Activated gamma-delta T cell (primary cell): ENCODE measurements at places on chromosomes 11 and 22.
A peak's percentile ranks its signal among the peaks of the same experiment; 100 is the strongest.

DNA sequence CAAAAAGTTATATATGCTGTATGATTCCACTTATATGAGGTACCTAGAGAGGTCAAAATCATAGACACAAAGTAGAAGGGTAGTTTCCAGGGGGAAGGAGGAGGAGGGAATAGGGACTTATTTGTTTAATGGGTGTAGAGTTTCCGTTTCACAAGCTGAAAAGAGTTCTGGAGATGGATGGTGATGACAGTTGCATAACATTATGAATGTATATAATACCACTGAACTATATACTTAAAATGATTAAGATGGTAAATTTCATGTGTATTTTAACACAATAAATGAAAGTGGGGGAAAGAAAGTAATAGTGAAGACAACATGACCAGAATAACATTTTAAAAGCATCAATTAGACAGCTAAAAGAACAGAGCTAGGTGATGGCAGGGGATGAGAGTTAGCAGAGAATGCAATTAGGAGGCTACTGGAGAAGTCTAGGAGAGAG lies 51.2 kb downstream of the MRTFA start:
- no peak for DNase-seq

GRCh38 chr11:102763440-102763839 lies 17.0 kb downstream of the MMP10 start:
- no peak for DNase-seq

- DNase-seq: no peak
Observed at GRCh38 chr22:20526628-20527355, 19.4 kb downstream of the MED15 start.

GRCh38 chr11:44140372-44140771 lies 44.9 kb downstream of the EXT2 start:
- no peak for DNase-seq

DNA sequence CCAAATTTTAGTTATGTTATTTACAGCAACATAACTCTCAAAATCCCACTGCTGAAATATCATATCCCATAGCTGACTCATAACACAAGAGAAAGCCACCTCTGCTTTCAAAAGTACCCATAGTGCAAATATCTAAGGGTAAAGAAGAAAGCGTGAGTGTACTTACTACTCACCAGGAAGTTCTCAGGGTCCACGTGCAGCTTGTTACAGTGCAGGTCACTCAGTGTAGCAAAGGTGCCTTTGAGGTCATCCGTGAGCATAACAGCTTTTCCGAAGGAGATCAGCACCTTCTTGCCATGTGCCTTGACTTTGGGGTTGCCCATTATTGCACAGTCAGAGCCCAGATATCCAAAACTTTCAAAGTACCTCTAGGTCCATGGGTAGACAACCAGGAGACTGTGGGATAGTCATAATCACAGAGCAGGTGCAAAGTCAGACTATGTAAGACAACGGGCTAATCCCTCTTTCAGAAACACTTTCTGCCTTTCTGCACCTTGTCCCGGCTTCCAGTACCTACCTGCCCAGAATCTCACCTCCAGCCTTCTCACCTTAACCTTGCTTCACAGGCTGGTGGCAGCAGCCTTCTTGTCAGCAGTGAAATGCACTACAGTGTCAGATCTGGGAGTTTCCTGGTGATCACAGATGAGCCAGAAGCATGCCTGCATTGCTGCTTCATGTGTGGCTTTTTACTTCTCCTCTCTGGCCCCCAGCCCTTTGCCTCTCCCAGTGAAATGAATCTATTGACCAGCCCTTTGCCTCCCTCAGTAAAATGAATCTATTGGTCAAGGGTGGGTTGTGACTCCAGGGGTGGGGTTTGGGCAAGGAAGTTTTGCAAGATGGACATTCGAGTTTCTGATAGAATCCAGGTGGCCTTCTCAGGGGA lies 6.5 kb downstream of the HBG1 start:
- DNase-seq: no peak

DNA sequence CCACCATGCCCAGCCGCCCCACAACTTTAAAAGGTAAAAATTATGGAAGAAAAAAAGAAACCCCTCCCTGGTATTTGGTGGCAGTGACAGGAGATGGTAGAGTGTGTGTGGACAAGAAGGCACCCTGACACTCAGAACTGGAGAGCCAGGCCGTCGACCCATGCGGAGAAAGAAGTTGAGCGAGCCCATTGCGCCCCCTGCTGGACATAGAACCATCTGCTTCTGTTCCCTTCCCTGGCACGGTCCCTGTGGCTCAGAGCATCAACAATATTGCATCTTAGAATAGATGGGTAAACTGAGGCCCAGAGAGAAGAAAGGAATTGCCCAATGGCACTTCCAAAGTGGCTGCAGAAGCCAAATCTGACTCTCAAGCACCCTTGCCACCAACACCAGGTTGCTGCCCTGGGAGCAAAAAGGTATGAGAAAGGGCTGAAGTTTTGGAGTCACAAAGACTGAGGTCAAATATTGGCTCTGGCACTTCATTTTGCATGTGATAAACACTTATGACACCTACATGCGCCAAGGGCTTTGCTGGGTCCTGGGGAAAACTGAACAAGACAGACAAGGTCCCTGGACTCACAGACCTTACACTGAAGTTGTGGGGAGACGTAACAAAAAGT lies 8.6 kb downstream of the MRPL11 start:
- no peak for DNase-seq

DNA sequence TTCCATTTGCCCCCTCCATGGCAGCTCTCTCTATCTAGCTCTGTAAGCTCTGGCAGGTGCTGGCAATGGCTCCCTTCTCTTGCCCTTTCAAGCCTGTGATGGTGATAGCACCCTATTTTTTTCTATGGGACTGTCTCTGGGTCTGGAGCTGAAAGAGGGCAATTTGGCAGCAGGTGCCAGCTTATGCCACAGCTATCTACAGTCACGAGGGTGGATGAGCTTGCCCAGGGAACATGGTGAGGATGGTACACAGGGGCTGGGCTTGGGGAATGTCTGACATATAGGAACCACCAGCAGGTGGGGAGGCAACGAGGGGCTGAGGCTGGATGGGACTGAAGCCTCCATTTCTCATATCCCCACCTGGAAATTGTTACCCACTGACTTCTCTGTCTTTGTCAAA lies 175.4 kb upstream of the SYT13 start:
- no peak for DNase-seq

DNA sequence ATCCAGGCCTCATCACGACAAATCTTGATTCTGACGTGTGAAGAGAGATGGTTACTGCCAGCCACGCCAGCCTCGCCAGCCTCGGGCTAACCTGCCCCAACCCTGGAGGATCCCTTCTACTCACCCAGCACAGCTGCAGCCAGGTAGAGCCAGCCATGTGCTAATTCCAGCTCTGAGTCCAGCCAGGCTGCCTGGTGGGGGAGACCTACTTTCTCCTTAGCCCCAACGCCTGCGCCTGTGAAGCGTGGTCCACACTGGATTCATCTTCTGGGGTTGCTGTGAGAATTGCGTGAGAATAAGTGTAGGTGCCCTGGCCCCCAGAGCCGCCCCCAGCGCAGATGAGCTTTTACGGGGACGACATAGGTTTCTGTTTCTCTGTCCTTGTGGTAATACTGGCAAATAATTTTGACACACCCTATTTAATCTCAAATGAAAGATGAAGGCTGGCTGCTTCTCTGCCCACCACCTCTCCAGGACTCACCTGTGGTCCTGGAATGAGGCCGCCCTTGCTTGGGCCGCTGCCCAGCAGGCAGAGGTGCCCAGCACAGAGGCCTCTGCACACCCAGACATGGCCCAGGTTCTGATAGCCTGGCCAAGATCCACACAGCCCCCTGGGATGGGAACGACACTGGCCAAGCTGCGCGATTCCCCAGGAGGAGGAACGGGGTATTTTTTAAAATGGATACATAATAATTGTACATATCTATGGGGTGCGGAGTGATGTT lies 528.4 kb downstream of the TBC1D22A start:
- no peak for DNase-seq

- no peak for DNase-seq
Observed at GRCh38 chr11:6812390-6813005, 13.0 kb upstream of the OR6A2 start.

DNA sequence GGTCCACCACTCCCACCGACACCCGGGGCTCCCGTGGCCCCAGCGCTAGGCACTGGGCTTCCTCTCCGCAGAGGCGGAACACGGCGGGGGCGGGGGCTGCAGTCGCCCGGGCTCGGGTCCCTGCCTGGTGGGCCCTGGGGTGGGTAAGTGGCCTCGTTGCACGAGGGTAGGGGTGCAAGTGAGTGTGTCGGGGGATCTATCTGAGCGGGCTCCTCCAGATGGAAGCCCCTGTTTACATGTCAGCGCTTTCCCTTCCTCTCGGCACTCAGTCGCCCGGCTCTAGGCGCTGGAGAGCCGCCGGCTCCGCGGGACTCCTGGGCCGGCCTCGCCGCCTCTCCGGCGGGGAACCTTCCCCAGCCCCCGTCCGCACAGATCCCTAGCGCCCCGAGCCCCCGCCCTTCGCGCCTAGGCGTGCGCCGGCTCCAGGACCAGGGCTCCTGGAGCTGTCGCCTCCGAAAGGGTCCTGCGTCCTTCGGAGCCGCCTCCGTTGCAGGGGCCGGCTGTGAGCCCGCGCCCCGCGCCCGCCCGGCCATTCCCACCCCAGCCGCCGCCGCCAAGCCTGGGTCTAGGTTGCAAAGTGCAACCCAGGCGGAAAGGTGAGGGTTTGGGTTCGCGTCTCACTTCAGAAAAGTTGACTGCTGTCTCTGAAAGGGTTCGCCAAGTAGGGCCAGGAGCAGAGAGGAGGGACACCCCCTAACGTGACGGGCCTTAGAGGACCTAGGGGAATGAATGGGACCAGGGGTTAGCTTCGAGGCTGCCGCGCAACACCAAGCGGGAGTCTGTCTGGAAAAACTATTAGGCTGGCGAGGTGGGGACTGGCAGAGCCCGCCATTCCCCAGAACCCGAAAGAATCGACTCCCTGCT lies 978 bp downstream of the FLI1 start:
- DNase-seq: peak; percentile 21

- no peak for DNase-seq
Observed at GRCh38 chr22:35947794-35948425, 80.7 kb downstream of the RBFOX2 start.
